ENCODE measurements at places on chromosomes 1 and 21. TPM values are rescaled to one million over a fixed set of nuclear protein-coding genes. Genes with fewer than 3 reads are reported as not detected.

ALX3 gene
- total RNA-seq = 0.65 TPM

RPS6KC1 gene
- 67.5 TPM for total RNA-seq

ARMH1 gene
- total RNA-seq = 17.8 TPM

RXFP4 gene
- not detected for total RNA-seq

FAM72D gene
- not detected for total RNA-seq

BSND gene
- not detected for total RNA-seq

LDLRAD1 gene
- total RNA-seq = not detected

MAP3K21 gene
- 9.4 TPM for total RNA-seq

S100B gene
- total RNA-seq = 536 TPM

LAMTOR2 gene
- total RNA-seq = 37.9 TPM

KCNE1 gene
- 0.85 TPM for total RNA-seq

RXRG gene
- total RNA-seq = 4.0 TPM

LYPD8 gene
- 12.9 TPM for total RNA-seq

INSRR gene
- not detected for total RNA-seq

OXCT2 gene
- total RNA-seq = 4.1 TPM

SH2D1B gene
- total RNA-seq = 1.6 TPM

MROH7 gene
- 27.4 TPM for total RNA-seq

PRRX1 gene
- 17.0 TPM for total RNA-seq

SPATA45 gene
- total RNA-seq = not detected

APP gene
- total RNA-seq = 968 TPM

KIF14 gene
- 0.13 TPM for total RNA-seq

ST6GALNAC5 gene
- 53.4 TPM for total RNA-seq

IVL gene
- not detected for total RNA-seq

IFNAR2 gene
- total RNA-seq = 26.8 TPM

WDR26 gene
- total RNA-seq = 78.5 TPM

GSTM2 gene
- total RNA-seq = 71.2 TPM

KRTAP12-2 gene
- not detected for total RNA-seq

CNIH3 gene
- total RNA-seq = 33.0 TPM

TMED5 gene
- 36.6 TPM for total RNA-seq

C1QA gene
- total RNA-seq = 27.8 TPM

SPTA1 gene
- not detected for total RNA-seq

MAP3K6 gene
- total RNA-seq = 16.7 TPM

IL20 gene
- total RNA-seq = not detected

GSTM5 gene
- 17.7 TPM for total RNA-seq

DCDC2B gene
- total RNA-seq = not detected

MAEL gene
- total RNA-seq = 3.7 TPM

TINAGL1 gene
- total RNA-seq = 23.4 TPM

LMX1A gene
- not detected for total RNA-seq

GABRD gene
- total RNA-seq = 153 TPM
